Prostate gland (tissue), 2 donors: ENCODE measurements at places on chromosomes 16 and 17.

- peak; percentile 53 for DNase-seq
Measured at GRCh38 chr16:88878967-88879787, 12.7 kb upstream of the PABPN1L start.

DNA sequence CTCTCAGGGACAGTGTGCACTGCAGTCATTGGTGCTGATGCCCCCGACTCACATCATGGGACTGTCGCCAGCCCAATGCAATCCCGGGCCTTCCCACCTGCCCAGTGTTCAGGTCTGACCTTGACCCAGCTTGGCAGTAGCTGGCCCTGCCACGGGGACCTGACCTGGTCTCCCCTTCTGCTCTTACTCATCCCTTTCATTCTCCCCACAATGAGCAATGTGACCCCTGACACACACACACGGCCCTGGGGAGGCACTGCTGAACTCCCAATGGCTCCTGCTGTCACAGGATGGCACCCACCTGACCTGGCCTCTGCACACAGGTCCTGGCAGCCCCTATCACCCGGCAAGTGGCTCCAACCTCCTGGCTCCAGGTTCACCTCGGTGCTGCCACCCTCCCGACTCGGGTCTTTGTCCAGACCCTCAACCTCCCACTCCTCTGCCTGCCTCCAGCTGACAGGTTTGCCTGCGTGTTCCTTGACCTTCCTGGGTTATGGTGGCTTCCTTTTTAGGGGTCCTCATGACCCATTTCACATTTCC, 6.6 kb downstream of the CD300C start:
- DNase-seq: no peak

DNA sequence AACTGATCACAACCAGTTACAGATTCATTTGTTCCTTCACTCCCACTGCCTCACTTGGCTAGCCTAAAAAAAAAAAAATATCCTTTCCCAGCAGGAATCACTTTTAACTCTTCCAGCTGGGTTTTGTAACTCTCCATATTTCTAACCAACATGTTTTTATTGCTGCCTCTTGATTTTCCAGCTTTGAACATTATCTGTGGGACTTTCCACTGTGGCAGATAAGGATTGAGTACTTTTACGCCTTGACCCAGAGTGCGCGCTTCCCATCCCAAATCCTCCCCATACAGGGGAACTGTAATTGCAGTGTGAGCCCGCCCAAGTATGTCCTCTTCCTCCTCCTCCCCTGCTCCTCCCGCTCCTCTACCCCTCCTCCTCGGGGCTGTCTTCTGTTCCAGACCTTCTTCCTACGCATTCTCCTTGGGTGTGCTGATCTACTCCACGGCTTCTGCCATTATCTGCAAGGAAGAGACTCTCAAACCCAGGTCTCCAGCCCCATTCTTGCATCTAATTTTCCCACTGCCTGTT, 43.4 kb downstream of the CYB5D2 start:
- peak; percentile 43 for DNase-seq

DNA sequence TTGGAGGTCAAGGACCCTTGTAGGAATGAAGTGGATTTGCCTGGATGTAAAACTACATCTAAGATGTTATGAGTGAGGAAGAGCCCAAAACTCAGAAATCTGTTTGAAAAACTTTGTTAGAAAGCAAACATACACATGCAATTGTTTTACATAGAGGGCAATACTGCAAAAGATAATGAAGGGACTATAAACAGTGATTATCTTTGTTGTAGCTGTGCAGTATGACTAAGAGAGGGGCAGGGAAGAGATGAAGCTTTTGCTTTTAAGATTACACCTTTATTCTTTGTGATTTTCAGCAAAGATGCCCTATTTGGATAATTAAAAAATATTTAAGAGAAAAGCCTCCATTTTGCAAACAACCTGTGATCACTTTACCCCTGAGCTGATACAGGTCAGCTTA, 839.9 kb upstream of the RBFOX1 start:
- DNase-seq: no peak

DNA sequence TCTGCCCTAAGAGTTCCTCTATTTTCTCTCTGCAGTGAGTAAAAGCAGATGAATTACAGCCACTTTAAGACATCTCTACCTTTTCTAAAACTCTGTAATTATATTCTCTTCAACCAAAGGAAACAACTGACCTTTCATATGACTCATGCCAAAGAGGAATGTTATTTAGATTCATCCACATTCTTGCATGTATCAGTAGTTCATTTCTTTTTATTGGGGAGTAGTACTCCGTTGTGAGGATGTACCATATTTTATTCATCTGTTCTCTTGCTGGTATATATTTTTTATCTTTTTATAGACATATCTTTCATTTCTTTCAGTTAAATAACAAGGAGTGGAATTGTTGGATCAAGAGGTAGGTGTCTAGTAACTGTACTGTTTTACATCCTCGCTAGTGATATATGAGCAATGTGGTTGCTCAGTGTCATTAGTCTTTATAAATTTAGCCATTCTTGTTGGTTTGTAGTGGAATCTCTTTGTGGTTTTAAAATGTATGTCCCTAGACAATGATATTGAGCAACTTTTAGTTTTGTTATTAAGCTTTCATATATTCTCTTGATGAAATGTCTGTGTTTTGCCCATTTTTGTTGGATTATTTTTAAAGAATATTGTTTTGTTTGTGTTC, 7.8 kb upstream of the MYH8 start:
- DNase-seq: no peak

DNA sequence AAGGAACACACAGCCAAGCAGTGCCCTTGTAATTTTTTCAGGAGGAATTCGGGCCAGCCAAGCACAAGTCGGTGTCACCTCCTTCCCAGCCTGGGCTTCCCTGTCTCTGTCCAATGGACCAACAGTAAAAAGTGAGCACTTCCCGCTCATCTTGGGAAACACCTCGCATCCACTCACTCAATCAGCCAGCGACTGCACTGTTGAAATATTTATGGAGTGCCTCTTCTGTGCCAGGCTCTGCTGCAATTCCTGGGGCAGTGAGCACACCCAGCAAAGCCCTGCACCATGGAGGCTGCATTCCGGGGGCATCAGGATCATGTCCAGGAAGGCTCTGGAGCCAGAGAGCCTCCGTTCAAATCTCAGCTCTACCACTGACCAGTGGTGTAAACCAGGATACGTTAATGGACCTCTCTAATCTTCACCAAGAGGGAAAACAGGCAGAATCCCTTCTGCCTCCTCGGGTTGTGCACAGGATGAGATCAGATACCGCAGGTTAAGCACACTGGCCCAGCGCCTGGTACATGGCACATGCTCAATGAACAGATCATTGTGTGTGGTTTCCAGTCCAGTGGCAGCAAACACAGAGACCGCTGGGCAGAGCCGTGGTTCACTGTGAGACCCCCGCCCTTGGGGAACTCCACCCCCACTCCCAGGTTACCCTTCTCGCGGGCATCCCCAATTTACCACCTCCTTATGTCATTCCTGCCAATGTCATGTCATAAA, 194.3 kb downstream of the ZNF423 start:
- DNase-seq: no peak

DNA sequence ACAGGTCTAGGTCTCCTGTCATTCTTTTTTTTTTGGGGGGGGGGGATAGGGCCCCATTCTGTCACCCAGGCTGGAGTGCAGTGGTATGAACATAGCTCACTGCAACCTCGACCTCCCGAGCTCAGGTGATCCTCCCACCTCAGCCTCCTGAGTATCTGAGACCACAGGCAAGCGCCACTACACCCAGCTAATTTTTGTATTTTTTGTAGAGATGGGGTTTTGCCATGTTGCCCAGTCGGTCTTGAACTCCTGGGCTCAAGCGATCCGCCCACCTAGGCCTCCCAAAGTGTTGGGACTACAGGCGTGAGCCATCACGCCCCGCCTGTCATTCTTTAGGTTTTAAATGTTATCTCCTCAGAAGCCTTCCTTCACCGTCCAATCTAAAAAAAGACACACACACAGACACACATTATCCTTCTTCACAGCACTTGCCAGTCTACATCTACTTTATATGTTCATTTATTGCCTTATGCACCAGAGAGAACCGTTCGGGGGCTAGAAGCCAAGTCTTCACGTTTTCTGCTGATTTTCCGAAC, 694 bp downstream of the MRPL27 start:
- no peak for DNase-seq

DNA sequence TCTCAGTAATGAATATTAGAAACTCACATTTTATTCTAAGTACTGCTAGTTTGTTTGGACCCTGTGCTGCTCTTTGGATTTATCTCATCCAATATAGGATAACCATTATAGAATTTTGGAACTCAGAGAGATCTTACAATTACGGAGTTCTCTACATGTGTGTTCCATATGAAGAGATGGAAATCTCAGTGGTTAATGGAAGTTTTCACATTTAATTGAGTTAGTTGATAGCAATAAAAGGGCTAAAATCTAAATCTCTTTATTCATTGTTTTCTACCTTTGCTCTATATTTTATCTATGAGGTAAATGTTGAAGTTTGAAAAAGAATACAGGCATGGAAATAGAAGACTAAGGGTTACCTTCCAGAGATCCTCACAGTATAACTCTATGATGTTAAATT, 558.0 kb upstream of the KIF2B start:
- no peak for DNase-seq

DNA sequence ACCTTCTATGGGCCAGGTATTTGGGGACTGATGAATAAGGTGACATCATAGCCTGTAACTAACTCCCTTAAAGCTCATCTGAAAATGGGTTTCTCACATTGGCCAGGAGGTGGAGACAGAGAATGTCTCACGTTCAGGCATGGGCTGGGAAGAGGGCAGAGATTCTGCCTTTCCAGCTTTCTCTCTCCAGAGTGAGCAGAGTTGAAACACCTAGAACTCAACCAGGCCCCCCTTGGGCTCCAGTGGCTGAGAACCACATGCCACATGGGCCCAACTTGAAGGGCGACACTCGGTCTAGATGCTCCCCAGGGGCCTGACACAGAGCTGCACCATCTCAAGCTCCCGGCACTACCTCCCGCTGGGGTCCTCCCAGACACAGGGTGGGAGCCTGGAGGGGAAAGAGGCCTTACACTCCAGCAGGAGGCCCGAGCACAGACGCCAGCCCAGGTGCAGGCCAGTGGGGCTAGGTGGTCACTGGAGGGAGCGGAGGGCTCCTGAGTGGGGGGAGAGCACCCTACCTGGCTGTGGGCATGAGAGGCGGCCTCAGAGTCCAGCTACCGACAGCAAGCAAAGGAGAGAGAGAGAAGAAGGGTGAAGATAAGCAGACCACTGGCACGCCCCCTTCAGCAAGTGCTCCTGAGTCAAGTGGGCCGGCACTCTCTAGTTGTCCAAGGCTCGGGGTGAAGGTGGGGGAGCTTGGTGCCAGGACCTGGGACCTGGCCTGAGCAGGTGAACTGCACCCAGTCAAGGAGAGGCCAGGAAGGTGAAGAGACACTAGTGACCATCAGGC, 55.9 kb downstream of the MYO18A start:
- no peak for DNase-seq

- DNase-seq: no peak
Measured at GRCh38 chr16:85998171-85998867, 99.4 kb downstream of the IRF8 start.

- no peak for DNase-seq
Measured at GRCh38 chr16:15585956-15586355, 57.0 kb downstream of the MARF1 start.

GRCh38 chr17:27906623-27907022, 13.5 kb upstream of the LYRM9 start:
- no peak for DNase-seq

DNA sequence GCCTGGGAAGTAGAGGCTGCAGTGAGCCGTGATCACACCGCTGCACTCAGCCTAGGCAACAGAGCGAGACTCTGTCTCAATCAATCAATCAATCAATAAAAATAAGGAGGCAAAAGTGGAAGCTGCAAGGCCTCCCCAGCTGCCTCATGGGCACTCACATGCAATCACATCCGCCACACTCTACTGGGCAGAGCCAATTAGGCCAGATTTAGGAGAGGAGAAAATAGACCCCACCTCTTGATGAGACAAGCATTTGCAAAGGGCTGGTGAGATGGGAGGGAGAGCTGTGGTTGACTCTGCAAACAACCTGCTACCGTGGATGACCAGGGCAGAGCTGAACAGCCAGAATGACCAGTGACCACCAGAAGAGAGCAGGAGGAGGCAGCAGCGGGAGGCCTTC, 14.7 kb upstream of the GSG1L start:
- DNase-seq: no peak

DNA sequence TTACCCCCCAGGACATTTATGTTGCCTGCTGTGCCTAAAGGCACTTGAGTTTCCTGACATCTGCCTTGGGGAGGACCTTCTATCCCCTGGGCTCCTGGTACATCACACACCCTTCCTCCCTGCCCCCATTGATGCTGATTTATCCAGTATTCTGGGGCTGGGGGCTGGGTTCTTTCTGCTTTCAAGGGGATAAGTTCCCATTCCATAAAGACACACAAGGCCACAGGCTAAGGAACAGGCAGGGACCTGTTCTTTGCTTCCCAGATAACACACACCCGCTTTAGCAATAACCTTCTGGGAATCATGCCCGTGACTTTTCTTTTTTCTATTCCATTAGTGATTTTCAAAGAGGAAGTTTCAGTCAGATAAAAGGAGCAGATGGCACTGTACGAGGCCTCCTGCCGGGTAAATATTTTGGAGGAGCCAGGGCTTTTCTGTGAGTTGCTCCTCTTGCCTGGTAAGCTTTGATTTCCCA, 30.6 kb downstream of the CHD9 start:
- DNase-seq: peak; percentile 74

GRCh38 chr16:57260294-57260929, 15.4 kb downstream of the ARL2BP start:
- no peak for DNase-seq

DNA sequence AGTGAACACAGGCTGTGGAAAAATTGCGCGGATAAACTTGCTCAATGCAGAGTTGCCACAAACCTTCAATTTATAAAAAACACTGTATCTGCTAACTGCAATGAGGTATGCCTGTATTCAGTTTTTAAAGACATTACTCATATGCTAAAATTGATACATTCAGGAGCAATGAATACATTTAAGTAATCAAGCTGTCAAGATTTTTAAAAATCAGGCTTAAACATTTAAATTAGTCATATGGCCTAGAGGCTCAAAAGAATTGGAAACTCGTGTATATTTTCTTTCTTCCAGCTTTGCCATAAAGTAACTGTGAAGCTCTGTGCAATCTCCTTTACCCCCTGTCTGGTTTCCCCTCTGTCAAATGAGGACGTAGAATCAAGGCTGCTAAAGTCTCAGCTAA, 4.1 kb downstream of the SYNRG start:
- DNase-seq: no peak

GRCh38 chr17:80918731-80919130, 72.9 kb upstream of the CHMP6 start:
- no peak for DNase-seq

GRCh38 chr17:34386697-34387550, 23.9 kb upstream of the CCL1 start:
- no peak for DNase-seq

DNA sequence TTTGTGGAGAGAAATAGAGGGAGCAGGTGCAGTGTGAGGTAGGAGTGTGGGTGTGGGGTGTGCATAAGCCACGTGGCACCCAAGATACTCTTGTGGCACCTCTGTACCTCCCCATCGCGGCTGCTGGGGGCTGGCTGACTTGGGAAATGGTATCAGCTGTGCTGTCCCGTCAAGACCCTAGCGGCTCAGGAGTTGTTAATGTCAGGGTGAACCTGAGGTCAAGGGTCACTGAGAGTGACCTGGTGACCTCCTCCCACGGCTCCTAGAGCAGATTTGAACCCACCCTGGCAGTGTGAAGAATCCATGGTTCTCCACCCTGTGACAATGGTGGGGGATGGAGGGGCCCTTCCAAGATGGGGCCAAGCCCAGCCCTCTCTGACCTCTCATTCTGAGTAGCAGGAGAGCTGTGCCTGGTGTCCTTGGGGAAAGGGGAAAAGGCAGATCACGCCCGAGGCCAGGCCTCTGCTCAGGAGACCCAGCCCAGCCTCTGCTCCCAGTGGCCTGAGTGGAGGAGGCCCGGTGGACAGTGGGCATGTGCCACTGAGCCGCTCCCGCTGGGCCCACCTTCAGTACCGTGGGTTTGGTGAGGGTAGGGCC, 3.0 kb upstream of the WFIKKN2 start:
- no peak for DNase-seq
